ENCODE measurements at places on chromosomes 2 and 18. TPM values are rescaled to one million over a fixed set of nuclear protein-coding genes. Genes with fewer than 3 reads are reported as not detected.

Gene COPS9
- total RNA-seq = 103 TPM

Gene POU3F3
- not detected for total RNA-seq

Gene LAMA1
- 0.08 TPM for total RNA-seq

Gene EFHD1
- 0.30 TPM for total RNA-seq

Data from esophagus squamous epithelium (tissue), 5 donors.